CD4-positive, alpha-beta T cell treated with Interferon alpha-2 for 1 hour (primary cell): ENCODE measurements at places on chromosomes 3 and 15.

DNA sequence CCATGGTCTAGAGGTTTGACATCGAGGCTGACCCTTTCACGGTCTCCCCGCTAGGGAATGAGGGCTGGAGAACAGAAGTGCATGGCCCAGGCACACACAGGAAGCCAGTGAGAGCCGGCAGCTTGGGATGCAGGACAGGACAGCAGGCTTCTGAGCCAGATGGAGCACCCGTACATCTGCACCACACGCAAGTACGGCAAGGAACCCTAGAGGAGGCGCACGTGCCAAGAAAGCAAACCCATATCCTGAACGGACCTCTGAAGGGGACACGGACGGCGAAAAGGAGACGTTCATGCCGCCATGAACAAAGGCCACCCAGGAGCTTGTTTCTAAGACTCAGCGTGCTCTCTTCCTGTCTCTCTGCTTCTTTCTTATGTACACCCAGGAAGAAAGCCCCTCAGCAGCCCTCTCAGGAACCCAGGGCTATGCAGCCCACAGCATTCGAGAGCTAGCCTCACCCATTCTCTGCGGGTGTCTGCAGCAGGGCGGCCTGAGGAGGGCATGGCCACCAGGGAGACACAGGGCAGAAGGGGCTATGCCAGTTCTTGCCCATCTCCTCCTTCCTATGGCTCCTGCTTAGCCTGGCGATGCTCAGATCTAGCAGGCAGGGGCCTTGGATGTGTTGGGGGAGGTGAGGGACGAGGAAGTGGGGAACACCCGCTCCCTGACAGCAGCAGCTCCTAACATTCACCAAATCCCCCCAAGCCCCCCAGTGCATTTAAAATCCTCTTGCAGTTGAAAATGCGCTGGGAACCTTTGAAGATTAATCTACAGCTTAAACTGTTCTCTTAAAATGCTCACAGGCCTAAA, 81.3 kb downstream of the PCSK6 start:
- DNase-seq: no peak

- no peak for DNase-seq
Measured at GRCh38 chr3:4986175-4986781, 7.0 kb downstream of the BHLHE40 start.

DNA sequence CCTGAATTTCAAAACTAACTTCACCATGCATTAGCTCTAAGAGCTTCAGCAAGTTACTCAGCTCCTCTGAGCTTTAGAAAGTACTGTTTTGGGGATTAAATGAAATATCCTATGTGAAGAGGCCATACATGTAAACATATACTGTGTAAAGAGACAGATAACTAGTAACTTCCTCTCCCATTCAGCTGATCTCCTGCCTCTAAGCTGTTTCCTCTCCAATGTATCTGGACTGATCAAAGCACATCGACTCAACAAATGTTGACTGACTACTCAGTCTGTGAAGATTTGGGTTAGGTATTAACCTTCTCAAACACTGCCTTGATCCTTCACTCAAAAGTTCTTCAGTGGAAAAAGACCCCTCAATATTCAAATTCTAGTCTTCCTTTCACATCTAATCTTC, 82.0 kb downstream of the BOC start:
- no peak for DNase-seq

DNA sequence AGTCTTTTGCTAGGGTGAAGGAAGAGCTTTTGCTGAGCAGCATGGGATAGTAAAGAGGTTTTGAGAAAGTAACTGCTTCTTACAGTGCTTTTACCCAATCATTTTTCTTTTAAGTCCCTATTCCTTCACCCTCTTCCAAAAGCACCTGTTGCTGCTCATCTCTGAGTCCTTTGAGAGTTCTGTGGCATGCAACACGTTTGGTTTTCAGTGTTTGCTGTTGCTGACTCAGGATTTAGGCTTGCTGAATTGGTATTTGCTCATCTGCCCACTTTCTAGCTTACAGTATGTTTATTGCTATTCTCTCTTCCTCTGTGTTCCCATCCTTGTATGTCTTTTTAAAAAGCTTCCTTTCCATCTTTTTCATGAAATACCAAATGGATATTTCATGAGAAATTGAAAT, 55.9 kb upstream of the THRB start:
- DNase-seq: no peak

GRCh38 chr3:171981271-171981605, 58.1 kb upstream of the FNDC3B start:
- DNase-seq: no peak

- no peak for DNase-seq
Measured at GRCh38 chr3:78994174-78995027, 773.4 kb downstream of the ROBO1 start.

GRCh38 chr3:13111873-13112520, 38.8 kb upstream of the IQSEC1 start:
- DNase-seq: no peak

DNA sequence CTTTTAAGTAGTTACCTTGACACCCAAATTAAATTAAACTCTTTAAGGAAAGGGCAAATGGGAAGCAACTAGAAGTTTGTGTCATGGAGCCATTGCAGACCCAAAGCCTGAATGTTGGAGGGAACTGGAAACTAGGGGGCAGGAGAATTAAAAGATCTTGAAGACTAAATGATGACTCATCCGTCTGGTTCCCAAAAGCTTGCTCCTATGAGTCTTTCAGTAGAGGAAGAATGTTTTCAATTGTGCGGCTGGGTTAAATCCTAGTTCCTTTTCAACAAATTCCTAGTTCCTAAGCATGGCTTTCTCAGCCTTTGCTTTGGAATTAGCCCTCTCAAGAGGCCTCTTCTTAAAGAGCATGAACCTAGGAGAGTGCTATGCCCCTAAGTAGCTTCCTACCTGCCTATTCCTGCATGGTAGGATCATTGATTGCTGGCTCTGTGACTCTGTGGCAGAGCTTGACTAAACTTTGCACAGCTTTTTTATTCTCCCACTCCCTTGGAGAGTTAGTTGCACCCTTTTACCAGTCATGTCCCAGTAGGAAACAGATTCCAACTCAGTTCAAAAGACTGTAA, 17.7 kb downstream of the CLEC3B start:
- DNase-seq: no peak

GRCh38 chr3:120349855-120350125, 636 bp upstream of the LRRC58 start:
- DNase-seq: no peak

- no peak for DNase-seq
Measured at GRCh38 chr15:84775867-84776449, 27.6 kb downstream of the ZNF592 start.

- DNase-seq: no peak
Measured at GRCh38 chr3:29324180-29324651, 43.3 kb downstream of the RBMS3 start.

GRCh38 chr3:98359993-98360675, 6.5 kb downstream of the OR5K4 start:
- DNase-seq: peak; percentile 18

DNA sequence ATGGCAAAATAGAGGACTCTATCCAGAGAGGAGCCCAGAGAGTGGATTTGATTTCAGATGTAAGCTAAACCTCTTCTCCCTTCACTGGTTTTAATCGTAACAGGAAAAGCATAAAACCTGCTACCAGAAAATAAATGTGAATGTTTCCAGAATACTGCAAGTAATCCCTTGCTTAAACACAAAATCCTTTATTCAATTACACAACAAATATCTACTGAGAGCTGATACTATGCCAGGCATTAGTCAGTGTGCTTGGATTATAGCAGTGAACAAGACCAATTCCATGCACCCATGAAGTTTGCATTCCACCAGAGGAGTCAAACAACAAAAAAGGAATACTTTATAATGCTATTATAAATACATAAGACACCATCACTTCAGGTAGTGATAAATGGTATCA, 15.1 kb downstream of the AVEN start:
- DNase-seq: no peak

DNA sequence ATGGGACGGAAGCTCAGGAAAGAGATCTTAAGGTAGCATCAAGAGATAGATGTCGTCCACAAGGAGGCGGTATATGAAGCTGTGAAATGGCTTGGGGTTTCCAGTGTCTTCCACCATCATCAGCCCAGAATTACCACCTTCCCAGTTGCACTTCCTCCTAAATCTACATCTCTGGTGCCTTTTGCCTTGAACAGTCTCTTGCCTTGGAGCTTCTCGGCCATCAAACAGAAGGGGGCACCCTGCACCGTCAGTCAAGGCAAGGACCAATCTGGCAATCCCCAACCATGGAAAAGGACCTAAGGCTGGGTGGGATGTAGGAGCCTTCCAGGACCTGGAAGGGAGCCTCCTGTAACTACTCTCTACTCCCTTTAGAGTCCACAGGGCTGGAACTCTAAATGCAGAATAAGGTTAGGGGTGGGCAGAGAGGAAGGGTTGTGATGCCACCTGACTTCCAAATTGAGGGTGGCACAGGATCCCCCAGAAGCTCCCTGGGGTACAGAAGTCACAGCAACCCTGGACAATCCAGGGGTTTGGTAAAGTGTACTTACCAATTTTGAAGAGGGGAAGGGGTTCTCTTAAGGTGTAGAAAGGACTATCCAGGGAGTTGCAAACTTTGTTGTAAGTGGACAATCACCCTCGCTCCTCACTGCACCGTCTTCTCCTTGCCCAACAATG, 1.0 kb upstream of the RYR3 start:
- DNase-seq: no peak

DNA sequence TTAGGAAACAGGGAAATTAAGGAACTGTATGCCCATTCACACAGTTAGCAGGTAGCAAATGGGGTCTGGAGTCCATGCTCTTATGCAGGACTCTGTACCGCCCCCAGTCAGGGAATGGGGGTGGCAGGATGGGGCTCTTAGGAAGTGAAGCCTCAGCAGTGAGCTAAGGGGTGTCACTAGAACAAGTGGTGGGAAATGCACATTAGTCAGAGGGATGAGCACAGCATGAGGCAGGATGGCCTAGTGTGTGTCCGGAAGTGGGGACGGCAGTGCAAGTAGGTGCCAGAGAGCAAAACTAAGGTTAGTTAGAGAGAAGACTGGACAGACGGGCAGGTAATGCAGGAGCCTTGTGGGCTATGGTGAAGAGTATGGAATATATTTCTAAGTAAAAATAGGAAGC, 60.7 kb downstream of the ST3GAL6 start:
- no peak for DNase-seq

GRCh38 chr3:141525814-141526213, 39.0 kb downstream of the RASA2 start:
- DNase-seq: no peak

- DNase-seq: no peak
Measured at GRCh38 chr3:47035645-47036044, 56.2 kb downstream of the NBEAL2 start.

DNA sequence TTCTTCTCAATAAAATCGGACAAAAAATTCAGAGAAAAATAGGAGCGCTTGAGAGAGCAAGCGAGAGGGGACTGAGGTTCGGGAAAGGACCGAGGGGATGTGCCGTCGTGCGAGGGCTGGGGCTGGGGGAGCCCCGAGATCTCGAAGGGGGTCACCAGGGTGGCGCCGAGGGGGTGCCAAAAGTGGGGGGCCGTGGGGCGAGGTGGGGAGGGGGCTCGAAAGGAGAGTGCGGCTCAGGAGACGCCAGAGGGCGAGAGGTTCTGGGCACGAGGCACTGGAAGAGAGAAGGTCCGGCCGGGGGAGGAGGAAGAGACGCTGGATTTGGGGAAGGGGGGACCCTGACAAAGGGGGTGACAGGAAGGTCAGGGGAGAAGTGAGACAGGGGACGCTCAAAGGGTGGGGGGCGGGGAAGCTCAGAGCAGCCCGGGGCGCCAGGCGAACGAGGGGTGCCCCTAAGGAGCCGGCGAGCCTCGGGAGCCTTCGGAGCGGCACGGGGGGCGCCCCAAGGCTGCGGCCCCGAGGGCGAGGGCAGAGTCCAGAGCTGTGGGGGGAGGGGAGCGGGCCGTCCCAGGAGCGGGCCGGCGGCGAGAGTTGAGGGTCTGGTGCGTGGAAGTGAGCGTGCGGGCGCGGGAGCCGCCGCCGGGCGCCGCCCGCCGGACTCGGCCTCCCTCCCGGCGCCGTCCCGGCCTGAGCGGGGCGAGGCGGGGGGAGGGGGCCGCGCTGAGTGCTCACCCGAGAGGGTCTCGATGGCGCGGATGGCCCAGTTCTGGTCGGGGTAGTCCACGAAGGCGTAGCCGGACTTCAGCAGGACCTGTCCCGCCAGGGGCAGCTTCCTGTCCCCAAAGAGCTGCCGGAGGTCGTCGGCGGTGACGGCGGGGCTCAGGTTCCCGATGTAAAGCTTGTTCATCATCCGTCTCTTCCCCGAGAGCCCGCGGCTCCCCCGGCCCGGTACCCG, 514 bp downstream of the IGF2BP2 start:
- peak; percentile 6 for DNase-seq

DNA sequence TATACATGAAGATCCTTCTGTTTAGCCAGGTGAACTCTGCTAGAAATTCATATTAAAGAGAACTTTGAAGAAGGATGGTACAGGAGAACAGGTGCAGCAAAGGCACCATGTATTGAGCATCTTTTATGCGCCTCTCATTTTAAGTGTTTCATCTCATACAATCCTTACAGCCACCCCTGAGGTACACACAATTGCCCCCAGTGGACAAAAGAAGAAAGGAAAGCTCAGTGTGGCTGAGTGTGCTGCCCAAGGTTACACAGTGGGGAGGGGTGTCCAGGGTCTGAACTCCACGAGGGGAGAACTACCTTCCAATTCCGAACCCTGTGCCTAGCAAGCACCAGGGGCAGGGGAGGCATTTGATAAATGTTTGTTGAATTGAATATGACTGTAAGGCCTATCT, 98.6 kb downstream of the MECOM start:
- no peak for DNase-seq

DNA sequence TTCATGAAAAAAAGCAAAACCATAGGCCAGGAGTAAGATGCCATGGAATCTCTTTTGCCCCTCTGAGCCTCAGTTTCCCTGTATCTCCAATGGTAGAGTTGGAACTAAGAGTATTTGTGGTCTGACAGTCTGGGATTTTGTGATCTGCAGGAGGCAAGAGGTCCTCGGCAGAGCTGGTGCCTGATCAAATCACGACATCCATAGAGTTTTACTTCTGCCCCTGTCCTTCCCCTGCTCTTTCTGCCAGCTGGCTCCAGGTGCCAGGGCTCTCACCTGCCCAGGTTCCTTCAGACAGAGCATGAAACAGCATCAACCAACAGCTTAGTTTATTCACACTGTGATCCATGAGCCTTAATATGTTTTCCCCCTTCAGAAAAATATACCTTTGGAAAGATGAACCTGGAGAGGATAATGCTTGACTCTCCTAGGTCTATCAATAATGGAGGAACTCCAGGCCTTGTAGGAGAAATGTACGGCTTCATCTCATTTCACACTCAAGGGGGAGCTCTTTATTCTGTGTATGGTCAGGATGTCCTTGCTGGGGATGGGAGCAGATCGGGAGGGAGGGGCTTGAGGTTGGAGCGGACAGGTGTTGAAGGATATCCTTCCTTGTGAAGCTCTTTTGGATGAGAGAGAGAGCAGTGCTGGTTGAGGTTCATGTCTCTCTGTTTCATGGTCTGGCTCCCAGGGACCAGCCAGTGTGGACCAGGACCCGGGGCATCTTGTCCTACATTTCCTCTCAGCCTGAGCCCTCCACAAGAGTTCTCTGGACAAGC, 309.9 kb downstream of the RPLP1 start:
- no peak for DNase-seq
